ENCODE measurements at places on chromosomes 16 and 17.

DNA sequence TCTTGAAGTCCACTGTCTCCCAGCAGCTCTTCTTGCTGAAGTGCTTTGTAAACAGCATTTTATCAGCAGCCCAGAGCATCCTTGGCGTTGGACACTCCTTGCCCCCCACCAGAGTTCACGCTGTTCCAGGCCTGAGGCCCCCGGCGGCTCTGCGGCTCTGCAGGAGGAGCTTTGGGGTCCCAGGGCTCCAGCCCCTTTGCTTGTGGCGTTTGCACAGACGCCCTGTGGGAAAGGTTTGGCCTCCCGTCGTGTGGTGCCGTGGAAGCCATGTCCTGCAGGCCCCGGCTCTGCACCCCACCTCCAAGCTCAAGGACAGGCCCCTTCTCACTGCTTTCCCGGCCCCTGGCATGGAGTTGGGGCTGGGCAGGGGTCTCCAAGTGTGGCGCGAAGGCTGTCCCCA is 14.1 kb downstream of the METRNL start:
- DNase-seq = no peak

GRCh38 chr16:11774065-11774626 is 22.9 kb downstream of the ZC3H7A start:
- DNase-seq = no peak

GRCh38 chr17:10598621-10599020 is 49.2 kb upstream of the MYH2 start:
- no peak for DNase-seq

GRCh38 chr17:83152745-83153611 is 73.6 kb downstream of the METRNL start:
- no peak for DNase-seq

GRCh38 chr17:78923660-78924453 is 1.3 kb downstream of the TIMP2 start:
- no peak for DNase-seq

DNA sequence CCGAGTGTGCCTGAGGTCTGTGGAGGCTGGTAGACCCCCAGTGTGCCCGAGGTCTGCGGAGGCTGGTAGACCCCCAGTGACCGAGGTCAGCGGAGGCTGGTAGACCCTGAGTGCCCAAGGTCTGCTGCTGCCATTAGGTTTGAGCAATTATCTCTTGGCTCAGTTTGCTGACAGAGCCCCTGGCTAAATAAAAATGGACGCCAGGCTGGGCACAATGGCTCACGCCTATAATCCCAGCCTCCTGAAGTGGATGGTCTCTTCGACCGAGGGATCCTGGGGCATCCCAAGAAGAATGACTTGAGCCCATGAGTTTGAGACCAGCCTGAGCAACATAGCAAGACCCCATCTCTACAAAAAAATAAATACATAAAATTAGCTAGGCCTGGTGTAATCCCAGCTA is 98.7 kb upstream of the ZNF469 start:
- no peak for DNase-seq

DNA sequence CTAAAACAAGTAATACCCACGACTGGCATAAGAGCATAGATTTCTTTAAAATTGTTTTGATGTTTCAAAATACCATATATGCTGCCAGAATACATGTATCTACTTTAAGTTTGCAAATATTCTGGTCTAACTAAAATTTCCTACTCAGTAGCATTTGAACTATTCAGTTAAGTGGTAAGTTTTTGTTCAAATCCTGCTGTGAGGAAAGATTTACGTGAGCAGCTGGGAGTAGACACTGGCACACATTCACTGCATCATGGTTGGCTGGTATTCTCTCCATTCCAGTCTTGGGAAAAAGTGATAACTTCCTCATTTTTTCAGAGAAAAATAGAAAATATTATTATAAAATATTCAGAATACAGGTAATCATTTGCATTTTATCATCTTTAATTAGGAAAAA is 133.6 kb downstream of the SKAP1 start:
- DNase-seq = no peak

- no peak for DNase-seq
Measured at GRCh38 chr16:68369697-68370580, 59.1 kb downstream of the PRMT7 start.

DNA sequence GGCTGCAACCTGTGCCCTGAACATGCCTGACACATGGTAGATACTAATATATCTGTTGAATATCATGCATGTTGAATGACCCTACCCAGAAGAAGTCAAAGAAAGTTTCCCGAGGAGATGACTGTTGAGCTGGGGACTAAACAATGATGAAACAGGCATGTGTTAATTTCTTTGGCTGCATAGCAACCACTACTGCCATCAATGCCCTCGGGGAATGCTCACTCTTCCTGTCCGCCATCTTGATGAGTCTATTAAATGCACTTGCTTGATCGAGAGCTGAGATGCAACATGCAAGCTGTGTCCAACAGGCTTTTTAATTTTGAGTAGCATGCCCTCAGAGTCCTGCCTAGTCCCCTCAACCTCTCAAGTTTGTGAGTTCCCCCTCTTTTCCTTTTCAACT is 31.3 kb downstream of the GRIN2A start:
- DNase-seq = no peak

DNA sequence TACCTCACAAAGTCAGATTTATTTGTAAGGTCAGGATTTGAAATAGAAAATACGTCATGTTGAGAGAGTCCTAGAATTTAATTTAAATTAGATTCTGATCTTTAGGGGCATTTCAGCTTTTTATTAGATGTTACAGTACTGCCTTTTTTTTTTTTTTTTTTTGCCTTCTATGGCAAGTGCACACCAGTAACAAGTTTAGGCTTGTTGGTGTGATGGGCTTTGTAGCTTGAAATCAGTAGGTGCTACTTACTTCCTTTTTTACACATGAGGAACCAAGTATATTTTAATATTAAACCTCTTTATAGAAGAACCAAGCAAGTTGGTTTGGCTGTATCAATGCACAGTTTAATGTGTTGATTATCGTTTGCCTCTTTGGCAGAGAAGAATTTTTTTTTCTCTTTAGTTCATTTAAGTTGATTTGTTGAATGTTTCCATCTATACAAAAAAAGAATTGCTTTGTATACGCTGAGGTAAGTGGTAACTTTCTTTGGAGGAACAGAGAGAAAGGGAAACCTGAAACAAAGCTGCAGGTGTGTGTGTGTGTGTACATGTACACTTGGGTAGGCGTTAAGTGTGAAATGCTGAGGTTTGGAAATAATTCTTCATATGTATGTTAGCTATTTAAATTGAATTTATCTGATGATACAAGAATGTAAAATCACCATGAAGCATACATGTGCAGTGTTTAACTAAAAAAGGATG is 15.7 kb downstream of the RBL2 start:
- DNase-seq = no peak

DNA sequence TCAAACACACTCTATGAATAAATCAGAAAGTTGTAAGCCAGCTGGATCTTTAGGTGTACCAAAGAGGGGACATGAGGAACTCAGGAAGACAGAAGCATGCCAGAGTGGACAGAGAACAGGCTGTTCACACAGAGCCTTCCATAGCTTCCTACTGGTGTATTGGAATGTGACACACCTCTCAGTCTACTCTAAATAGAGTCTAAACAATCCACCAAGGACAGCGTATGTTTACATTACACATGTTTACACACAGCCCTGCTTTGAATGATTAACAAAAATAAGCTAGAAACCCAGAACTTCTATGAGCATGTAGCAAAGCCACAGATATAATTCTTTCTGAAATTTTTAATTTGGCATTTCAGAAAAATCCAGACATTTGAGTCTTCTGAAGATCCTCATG is 1279.0 kb upstream of the CDH8 start:
- no peak for DNase-seq

DNA sequence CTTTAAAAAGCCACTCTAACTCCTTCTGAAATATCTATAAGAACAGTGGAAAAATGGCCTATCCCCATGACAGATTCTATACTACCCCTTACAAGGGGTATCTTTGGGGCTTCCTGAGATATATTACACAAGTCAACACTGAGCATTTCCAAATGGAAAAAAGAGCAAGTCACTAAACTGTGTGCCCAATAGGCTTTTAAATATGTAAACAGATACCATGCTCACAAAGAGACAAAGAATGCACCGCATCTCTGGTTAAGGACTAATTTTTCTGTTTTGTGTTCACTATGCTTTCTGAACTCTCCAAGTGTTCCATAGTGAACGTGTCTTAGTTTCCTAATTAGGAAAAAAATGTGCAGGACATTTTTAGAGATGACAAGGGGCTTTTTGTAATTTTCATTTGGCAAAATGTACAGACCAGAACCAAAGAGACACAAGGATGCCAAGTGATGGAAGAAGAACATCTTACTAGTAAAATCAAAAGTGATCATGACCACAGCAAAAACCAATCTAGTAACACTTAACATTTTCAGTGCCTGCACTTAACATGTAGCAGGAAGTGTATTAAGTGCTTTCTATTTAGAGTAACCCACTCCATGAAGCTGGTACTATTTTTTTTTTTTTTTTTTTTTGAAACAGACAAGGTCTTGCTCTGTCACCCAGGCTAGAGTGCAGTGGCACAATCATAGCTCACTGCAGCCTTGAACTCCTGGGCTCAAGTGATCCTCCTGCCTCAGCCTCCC is 21.5 kb downstream of the MYH11 start:
- no peak for DNase-seq

GRCh38 chr16:89322321-89323119 is 105.0 kb downstream of the ZNF778 start:
- DNase-seq = no peak

GRCh38 chr17:17303010-17303846 is at the start of gene NT5M:
TSS of gene NT5M (plus strand) at chr17:17303373. CDS start at chr17:17303551, 178 bp downstream.
- peak; percentile 78 for DNase-seq

- DNase-seq = peak; percentile 76
Measured at GRCh38 chr16:67236563-67237395, 9.8 kb downstream of the TMEM208 start.

Measured in putamen (tissue), 1 donor.